ENCODE measurements at places on chromosomes 13 and 19.

DNA sequence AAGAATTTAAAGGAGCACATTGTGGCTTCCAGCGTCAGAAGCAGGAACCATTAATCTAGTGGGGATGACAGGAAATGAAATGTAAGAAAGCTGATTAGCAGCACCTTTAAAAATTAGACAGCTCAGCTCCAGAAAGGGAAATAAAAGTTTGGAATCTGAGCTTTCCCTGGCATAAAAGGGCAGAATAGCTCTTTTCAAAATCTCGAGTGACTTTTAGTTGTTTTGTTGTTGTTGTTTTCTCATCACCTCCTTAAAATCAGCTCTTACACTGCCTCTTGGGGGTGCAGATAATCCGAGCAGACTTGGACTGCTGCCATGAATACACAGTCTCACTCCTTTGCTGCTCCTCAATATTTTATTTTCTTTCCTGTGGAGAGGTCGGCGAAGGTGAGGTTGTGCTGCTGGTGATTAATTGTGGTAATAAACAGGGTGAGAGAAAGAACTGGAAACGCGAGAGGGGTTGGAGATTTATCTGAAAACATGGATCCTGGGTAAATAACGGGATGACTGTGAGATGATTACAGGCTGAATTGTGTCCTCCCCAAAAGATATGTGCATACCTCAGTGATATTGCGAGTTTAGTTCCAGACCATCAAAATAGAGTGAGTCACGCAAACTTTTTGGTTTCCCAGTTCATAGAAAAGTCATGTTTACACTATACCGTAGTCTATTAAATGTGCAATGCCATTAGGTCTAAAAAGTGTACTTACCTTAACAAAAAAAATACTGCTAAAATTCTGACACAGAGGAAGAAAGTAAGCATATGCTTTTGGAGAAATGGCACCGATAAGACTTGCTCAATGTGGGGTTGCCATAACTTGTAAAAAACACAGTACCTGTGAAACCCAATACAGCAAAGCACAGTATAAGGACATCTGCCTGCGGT lies 787.7 kb downstream of the UQCRFS1 start:
- DNase-seq, result no peak

- no peak for DNase-seq
Measured at GRCh38 chr13:43388282-43389034, 365.1 kb downstream of the DNAJC15 start.

DNA sequence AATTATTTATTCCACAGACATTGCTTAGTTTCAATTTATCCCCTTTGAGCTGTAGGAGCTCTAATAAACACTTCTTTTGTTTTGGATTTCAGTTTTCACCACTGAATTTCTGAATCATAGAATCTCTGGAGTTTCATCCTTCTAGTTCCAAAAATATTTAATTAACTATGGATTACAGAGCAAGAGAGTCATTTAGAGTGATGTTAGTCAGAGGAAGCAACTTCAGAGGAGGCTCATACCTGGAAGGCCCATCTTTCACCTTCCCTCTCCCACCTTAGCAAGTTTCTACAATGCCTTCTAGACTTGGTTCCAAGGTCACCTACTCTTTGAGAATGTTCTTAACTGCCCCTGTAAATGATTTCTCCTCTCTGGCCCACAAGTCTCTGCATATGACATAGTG lies 353.2 kb downstream of the SPRY2 start:
- DNase-seq, result no peak

- no peak for DNase-seq
Measured at GRCh38 chr13:113611996-113612395, 27.4 kb downstream of the TFDP1 start.

DNA sequence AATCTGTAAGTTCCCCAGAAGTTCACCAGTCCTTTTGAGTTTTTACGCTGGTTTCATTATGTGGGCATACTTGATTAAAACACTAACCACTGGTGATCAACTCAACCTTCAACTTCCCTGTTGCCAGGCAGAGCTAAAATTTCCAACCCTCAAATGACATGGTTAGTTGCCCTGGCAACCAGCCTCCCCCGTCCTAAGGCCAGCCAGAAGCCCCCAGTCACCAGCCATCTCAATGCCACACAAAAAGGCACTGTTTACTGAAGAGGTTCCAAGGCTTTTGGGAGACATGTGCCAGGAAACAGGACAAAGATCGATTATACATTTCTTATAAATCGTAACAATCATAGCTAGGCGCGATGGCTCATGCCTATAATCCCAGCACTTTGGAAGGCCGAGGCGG lies 1.6 kb downstream of the ZNF649 start:
- DNase-seq, result no peak

GRCh38 chr19:39825531-39826076 lies 8.4 kb downstream of the DYRK1B start:
- DNase-seq, result no peak

GRCh38 chr19:974564-975257 lies 9.4 kb upstream of the WDR18 start:
- DNase-seq, result no peak

DNA sequence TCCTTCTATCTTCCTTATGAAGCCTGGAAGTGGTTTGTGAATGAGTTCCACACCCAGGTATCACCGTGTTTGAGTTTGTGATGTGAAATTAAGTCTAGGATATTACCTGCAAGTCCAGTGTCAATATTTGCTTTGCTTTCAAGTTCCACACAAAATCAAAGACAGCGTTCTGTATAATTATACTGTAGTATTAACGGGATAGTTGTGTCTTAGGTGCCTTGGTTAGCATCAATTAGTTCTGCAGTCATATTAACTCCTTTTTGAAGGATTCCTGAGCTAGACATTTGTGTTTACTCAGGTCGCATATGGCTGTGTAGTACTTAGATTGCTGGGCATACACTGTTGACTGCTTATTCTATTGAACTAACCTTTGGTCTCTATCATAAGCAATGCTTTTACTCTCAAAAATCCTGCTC lies 54.4 kb downstream of the ERCC5 start:
- no peak for DNase-seq

- DNase-seq, result no peak
Measured at GRCh38 chr19:19205416-19206410, 2.5 kb upstream of the NR2C2AP start.

- no peak for DNase-seq
Measured at GRCh38 chr19:45331411-45331810, 8.7 kb upstream of the CKM start.

- no peak for DNase-seq
Measured at GRCh38 chr19:40278361-40279035, 6.6 kb downstream of the AKT2 start.

DNA sequence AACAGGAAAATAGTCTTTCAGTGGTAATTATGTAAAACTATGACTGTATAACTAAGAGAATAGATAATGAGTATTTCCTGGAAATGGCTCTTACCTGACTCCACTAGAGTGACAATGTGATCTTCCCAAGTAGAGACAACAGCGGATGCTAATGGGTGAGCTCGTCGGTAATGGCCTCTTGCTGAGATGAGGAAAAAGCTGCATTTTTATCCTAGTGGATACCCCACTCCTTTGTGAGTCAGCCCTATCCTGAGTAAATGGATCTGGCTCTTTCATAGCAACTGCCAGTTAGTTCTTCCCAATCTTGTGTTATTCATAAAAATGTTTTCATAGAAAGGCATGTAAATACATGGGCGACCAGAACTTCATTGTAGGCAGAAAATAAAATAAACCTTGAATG lies 299.5 kb downstream of the NALCN start:
- no peak for DNase-seq

- no peak for DNase-seq
Measured at GRCh38 chr13:36158611-36159010, 27.4 kb upstream of the DCLK1 start.

DNA sequence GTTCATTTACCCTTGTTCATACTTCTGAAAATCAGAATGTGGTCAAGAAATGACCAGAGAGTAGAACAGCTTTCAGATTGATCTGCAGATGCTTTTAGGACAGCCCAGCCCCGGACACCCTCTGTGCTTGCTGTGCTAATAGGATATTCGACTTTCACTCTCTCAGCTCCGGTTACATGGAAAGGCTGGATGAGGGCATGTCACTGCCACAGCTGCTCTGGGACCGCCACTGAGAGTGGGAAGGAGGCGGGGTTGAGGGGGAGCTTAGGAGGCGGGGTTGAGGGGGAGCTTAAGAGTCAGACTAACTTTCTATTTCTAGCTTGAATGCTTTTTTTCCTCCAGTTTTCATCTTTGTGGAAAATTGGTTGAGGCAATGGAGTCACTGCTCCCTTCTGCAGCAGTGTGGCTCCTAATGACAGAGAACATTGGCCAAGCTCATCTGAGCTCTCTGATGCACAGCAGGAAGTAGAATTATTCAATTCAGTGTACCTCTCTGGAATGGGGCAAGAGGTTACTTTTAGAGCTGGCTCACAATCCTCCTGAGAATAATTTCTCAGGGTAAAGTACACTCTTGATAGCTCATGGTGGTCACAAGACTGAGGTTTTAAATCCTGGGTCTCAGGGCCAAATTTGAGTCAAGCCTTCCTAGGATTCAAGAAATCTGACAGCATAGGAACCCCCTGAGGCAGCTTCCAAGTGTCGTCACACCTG lies 74.6 kb upstream of the NPAS1 start:
- no peak for DNase-seq

GRCh38 chr19:47240996-47241918 lies 10.3 kb upstream of the BBC3 start:
- DNase-seq, result peak; percentile 86

DNA sequence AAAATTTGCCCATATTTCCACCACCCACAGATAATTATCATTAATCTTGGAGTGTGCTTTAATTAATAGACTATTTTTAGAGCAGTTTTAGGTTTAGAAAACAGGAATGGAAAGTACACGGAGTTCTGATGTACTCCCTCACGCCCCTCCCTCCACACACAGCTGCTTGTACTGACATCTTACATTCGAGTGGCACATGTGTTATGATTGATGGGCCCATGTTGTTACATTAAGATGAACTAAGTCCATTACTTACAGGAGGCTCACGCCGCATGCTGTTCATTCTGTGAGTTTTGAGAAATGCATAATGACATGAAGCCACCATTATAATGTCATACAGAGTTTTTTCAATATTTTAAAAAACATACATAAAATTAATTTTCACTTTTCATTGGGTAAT lies 1.2 kb upstream of the SPATA13 start:
- no peak for DNase-seq

DNA sequence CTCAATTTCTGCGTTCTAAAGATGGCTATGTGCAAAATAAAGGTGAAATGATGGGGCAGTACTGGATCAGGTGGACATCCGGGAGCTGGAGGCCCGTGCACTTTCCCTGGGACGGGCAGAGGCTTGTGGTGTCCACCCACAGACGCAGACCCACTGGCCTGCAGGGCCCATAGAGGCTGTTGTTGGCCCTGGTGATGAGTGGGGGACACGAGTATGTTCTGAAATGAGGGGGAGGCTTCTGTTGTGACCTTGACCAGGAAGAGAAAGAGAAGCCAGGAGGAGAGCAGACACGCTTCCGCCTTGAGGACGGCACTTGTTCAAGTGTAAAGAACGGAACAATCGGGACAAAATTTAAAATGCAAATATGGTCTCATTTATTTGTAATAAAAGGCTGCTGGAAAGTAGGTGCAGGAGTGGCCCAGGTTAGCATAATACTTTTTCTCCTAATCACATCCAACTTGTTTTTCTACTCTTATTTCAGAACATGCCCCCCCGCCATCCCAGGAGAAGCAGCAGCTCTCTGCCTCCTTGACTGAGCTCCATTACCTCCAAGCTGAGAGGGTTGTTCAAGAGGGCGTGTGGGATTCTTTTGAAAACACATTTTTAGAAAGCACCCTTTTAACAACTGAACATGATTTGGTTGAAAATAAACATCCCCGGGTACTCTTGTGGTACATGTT lies 27.1 kb downstream of the ATP11A start:
- no peak for DNase-seq

GRCh38 chr13:45082964-45083363 lies 37.3 kb upstream of the GTF2F2 start:
- no peak for DNase-seq

DNA sequence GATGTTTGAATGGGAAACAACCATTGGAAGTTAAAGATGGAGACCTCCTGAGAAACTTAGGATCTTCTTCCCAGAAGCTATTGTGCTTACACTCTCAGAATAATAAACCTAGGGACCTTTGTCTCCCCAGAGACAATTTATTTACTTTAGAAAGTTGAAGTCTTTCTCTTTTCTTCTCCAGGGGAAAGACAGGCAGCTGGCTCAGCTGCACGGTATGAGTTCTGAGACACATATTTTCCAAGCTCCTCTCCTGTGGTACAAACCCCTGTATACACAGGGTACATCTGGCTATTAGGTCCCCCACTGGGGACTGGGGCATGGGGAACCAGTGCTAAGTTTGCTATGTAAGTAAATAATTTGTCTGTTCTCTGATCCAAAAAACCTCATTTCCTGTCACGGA lies 67.5 kb upstream of the POSTN start:
- DNase-seq, result no peak

- DNase-seq, result no peak
Measured at GRCh38 chr19:12346896-12347295, 13.5 kb upstream of the ZNF563 start.

GRCh38 chr13:76619631-76620030 lies 266.6 kb downstream of the KCTD12 start:
- no peak for DNase-seq

- DNase-seq, result peak; percentile 80
Measured at GRCh38 chr19:10505583-10506229, 2.5 kb upstream of the KEAP1 start.

GRCh38 chr19:31355665-31356289 lies 6.5 kb upstream of the TSHZ3 start:
- no peak for DNase-seq

GRCh38 chr13:91399189-91400062 lies 1.0 kb downstream of the GPC5 start:
- no peak for DNase-seq

GRCh38 chr19:2653710-2654707 lies 48.5 kb downstream of the GNG7 start:
- DNase-seq, result no peak

DNA sequence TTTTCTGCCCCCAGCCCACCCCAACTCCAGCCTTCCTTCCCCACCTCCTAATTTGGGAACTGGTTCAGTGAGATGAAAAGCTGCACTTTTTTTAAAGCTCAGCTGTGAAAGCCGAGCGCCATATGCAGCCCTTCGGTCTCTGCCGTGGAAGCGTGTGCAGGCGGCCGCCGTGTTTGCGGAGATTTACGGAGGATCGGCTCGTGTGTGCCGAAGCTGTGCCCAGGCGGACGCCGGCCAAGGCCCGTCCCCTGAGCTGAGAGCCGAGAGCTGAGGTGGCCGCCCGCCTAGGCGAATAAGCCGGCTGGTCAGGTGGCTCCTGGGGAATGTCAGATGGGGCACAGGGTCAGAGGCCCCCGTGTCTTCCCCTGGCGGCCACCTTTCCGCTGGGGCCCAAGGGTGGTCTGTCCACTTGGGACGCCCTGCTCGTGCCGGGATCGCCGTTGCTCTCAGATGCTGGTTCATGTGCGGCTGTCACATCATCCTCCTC lies 78.7 kb downstream of the ZNF536 start:
- no peak for DNase-seq

GRCh38 chr13:98761126-98761985 lies 8.9 kb upstream of the SLC15A1 start:
- DNase-seq, result no peak

GRCh38 chr13:109275852-109276251 lies 510.5 kb downstream of the IRS2 start:
- DNase-seq, result no peak

- DNase-seq, result no peak
Measured at GRCh38 chr13:45231305-45231704, 30.5 kb upstream of the KCTD4 start.

All from T-helper 17 cell (primary cell).